ENCODE measurements at places on chromosomes 12 and 14.

DNA sequence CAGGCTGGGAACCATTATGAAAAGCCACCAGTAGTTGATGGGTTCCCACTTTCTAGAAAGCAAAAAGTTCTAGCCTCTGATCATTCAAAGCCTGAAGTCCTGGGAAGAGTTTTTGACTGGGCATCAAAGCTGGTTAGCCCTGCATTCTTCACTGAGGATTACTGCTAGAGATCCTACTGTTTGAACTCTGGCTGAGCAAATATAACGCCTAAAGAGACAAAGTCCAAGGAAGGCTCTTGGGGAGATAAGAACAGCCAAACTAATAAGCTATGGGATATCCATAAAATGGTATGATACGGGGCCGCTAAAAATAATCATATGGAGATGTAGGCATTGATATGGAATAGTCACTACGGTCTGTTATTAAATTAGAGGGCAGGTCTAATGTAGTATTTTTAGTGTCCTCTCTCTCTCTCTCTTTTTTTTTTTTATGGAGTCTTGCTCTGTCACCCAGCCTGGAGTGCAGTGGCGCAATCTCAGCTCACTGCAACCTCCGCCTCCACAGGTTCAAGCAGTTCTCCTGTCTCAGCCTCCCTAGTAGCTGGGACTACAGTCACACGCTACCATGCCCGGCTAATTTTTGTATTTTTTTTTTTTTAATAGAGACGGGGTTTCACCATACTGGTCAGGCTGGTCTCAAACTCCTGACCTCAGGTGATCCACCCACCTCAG, 35.5 kb downstream of the PLXNC1 start:
- DNase-seq, result no peak

DNA sequence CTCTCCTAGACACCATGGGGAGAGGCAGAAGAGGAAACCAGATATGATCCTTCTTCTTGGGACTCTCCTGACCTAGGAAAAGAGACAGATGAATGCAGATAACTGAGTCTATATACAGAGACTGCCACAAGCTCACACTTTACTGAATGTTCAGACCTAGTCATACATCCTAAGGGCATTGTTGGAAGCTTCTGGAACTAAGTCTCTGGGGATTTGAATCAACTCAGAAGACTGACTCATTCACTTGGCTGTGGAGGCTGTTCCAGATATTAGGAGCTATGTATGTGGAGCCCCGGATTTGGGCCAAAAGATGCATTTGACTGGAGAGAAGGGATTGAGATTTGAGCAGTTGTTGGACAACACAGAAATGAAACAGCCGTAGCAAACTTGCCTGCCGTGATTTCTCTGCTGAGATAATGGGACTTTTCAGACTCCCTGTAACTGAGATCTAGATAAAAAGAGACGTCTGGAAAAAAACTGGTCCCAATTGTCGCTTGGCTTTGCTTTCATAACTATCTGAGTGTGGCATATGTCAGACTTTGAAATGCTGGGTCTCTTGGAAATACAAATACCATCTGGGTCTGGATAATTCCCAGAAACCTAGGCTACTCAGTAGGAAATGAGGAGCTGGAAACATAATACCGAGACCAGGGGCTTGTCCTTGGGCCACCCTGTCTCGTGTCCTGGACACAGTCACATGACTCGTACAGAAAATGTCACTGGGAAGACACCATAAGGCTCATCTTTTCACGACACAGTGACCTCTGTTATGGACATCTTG, 396.8 kb downstream of the NUAK1 start:
- no peak for DNase-seq

GRCh38 chr12:46977871-46978375, 101.5 kb upstream of the PCED1B start:
- DNase-seq, result no peak

DNA sequence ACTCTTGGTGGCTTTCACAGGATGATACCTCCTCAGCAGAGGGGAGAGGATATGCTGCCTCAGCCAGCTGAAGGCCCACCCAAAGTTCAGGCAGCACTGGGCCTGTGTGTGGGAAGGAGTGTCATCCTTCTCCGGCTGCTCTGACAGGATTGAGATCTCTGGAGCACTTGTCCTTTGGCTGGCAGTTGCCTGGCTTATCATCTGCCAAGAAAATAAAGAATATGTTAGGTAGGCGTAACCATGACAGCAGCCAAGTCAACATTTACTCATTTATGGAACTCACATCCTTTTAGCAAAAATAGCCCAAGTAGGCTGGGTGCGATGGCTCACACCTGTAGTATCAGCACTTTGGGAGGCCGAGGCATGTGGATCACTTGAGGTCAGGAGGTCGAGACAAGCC, 68.5 kb downstream of the PPFIBP1 start:
- DNase-seq, result no peak

DNA sequence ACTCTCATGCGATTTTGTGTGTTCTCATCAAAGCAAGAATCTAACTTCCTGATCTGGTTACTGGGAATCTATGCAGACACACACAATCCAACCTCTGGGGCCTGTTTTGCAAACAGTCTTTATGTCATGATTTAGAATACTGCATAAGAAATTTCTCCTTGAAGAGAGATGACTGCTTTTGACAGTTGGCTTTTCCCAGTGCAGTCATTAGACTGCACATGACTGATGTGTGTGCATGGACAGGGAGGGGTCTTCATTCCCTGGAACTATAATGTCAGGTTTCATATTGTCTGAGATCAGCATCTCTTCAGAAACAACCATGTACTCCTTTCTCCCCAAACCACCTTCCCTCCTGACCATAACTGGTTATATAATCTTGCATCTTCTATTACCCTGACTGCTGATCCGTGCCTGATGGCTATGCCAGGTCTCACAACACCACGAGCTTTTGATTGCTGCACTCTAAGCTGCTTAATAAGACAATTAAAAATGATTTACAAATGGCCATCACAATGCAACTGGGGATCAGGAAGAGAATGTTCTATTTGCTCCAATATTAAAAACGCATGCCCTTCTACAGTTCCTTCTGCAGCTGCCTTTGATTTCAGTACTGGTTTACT, 995.4 kb downstream of the NRXN3 start:
- DNase-seq, result no peak

GRCh38 chr12:125222876-125223275, 157.6 kb downstream of the AACS start:
- DNase-seq, result no peak

- DNase-seq, result no peak
Measured at GRCh38 chr12:99609455-99610181, 37.9 kb upstream of the GARIN6 start.

DNA sequence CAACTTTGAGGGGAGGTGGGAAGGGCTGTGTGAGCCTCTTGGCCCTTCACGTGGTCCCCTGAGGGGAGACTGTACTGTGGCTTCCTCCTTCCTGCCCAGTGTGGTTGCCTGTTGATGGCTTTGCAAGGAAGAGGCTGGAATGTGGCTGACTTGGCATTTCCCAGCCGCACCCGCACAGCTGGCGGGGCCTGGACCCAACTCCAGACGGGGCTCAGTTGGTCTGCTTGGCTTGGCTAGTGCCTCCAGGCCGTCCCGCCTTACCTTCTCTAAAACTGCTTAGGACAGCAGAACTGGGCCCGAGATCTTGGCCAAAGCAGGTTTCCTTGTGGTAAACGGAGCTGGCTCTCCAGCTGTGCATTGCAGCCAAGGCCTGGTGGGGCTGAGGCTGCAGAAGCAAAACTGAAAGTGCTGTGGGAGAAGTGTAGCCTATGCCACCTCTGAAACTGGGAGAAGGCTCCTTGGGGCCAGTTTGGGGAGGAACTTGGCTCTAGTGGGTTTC, 139.5 kb downstream of the SMOC1 start:
- DNase-seq, result no peak

GRCh38 chr12:81500788-81501187, 258.4 kb downstream of the PPFIA2 start:
- no peak for DNase-seq

- DNase-seq, result no peak
Measured at GRCh38 chr14:43896044-43896443, 611.0 kb downstream of the FSCB start.

- DNase-seq, result no peak
Measured at GRCh38 chr14:101571004-101571403, 9.7 kb downstream of the DIO3 start.

DNA sequence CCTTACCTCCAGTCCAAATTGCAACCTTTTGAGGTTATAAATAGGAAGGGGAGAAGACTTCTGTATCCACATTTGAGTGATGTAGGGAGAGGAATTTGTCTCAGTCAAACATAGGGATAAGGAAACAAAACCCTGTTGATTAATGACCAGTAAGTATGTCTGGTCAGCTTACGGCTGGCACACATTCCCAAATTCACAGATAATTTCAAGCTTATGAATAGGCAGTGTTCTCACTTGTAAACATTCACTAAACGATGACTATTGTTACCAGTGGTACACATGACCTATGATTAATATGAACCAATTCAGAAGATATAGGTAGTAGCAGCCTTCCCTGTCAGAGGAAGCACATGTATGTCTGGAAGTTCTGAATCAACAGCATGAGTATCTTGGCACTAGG, 33.0 kb upstream of the SLC5A8 start:
- DNase-seq, result no peak

DNA sequence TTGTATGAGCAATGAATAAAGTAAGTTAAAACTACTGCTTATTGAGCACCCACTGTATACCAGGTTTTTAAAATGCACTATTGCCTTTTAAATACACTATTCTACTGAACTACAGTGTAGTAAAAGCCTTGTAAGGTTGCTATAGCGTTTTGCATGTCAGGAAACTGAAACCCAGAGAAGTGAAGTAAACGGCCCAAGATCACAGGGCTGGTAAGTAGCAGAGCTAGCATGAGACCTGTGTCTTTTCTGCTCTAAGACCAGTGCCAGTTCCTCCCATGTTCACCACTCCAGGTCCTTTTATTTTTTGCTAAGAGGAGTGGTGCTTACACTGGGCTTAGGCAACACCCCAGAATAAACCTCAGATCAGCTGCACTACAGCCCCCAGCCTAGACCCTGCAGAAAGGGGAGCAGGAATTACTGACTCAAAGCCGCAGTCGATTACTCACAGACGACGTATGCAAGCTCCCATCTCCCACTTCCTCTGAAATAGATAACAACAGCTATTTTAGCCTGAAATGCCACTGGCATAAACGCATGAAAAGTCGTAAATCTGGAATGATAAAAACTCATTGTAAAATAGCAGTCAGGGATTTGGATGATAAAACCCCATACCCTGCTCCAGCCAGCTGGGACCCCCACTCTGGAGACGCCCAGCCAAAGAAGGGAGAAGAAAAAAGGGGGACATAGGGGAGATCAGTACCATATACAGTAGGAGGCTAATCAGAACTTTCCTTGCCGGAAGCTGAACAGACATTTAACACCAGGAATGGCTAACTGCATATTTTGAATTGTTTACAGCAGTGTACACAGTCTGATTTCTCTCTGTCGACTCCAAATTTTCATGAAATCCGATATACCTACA, 108.3 kb downstream of the NUAK1 start:
- DNase-seq, result no peak

- DNase-seq, result no peak
Measured at GRCh38 chr12:92543840-92544239, 158.9 kb upstream of the PLEKHG7 start.

GRCh38 chr14:55977392-55978150, 140.6 kb upstream of the PELI2 start:
- DNase-seq, result no peak

GRCh38 chr14:102095231-102095870, 8.5 kb upstream of the HSP90AA1 start:
- no peak for DNase-seq

GRCh38 chr12:111406474-111407376, 1.0 kb downstream of the SH2B3 start:
- peak; percentile 54 for DNase-seq

DNA sequence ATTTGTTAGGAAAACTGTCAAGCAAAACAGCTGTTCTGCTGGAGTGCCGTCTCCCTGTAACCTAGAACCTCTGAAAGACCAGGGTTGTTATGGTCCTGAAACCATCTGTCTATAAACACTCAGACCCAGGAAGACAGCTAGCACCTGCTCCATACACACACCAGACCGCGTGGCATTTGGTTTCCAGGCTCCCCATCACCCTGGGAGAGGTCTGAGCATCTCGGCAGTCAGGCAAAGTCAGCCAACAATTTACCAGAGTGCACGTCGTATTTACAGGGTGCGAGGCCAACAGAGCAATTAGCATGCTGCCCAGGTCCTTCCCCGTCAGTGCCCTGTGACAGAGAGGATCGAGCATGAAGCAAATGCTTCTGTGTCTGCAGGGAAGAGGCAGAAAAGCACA, 272.5 kb downstream of the SLC15A4 start:
- no peak for DNase-seq

GRCh38 chr12:17577405-17577804, 512.6 kb downstream of the RERGL start:
- no peak for DNase-seq

DNA sequence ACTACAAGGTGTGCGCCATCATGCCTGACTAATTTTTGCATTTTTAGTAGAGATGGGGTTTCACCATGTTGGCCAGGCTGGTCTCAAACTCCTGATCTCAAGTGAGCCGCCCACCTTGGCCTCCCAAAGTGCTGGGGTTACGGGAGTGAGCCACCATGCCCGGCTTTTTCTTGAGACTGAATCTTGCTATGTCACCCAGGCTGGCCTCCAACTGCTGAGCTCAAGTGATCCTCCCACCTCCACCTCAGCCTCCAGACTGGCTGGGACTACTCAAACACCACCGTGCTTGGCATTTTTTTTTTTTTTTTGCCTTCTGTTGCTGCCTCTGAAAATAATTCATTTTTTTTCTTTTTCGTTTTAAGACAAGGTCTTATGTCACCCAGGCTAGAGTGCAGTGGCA, 8.2 kb upstream of the ESPL1 start:
- DNase-seq, result no peak

DNA sequence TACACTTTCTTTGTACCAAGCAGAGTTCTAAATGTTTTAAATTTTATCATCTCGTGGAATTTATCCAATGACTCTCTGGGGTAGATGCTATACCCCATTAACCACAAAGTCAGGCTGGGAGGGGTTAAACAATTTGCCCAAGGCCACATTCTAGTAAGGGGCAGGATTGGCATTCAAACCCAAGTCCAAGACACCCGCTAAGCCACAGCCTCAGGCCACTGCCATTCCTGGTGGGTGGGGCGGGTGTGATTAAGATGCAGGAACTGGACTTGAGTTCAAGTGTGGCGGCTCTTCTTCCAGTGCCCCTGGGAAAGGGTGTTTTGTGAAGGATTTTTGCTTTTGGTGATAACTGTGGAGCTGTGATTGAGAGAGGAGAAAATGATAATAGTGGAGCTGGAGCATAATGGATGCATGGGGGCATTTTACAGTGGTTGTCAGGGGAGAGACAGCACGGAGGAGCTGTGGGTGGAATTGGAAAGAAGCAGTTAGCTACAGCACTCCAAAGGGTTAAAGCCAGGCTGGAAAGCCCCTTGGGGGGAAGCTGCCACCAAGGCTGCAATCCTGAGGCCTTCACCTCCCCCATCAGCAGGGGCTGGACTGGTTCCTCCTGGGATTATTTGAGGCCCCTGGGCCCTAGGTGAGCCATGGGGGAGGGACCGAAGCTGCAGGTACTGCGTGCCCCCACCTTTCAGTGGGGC, 1.0 kb upstream of the VRTN start:
- no peak for DNase-seq

- no peak for DNase-seq
Measured at GRCh38 chr12:25151476-25151875, 43.5 kb downstream of the DNAI7 start.
